Amniotic epithelial cell (primary cell): ENCODE measurements at places on chromosomes 16 and 17.

DNA sequence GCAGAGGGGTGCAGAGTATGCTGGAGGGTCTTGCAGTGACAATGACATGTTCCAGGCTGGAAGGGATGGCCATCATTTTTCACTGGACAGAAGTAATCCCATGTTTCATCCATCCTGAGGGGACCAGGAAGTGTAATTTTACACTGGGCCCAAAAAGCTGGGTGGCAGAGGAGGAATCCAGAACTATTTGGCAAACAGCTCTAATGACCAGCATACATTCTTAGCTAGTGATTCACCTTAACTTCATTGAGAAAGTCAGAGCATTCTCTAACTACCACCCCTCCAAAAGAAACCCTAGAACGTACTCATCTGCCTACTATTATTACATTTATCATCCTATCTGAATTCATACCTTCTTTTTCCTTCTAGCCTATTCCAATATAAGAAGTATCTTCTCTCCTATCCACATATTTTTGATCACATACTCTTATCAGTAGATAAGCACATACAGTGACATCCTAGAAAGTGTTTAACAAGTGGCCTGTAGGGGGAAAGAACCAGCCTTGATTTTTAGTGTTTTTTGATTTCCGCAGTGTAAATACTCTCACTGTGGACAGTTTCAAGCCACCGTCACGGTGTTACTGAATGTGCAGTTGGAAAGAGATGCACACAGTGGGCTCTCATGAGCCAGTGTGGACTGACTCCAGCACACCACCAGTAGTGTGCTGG is 118.1 kb downstream of the FTO start:
- peak; percentile 82 for DNase-seq

DNA sequence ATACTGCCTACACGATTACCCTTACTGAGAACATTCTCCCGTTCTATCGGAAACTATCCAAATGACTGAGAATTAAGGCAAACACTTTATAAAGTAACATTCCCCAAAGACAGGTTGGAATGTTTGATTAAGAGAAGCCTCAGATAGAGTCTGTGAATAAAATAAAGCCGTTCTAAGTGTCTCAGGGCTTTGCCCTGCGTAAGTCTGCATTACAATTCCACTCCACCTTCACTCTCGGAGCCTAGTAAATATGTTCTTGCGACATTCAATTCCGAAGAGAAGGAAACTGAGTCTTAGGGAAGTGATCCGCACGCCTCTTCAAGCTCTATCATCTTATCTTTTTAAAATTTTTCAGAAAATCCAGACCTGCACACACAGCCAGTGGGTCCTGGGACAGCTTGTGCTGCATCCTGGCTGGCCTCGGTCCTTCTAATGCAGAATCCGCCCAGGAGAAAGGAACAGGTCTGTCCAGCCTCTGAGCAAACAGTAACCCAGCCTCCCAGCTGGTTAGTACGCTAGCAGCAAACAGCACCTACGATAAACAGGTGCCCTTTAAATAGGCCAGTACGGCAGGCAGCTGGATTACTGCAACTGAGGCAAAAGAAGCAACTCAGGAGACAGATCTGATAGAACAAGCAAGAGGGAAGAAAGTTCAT is 254.1 kb upstream of the IRX3 start:
- DNase-seq = no peak

GRCh38 chr16:16909126-16909525 is 530.2 kb downstream of the NPIPA7 start:
- DNase-seq = no peak

GRCh38 chr16:51051671-51052070 is 99.4 kb downstream of the SALL1 start:
- no peak for DNase-seq

DNA sequence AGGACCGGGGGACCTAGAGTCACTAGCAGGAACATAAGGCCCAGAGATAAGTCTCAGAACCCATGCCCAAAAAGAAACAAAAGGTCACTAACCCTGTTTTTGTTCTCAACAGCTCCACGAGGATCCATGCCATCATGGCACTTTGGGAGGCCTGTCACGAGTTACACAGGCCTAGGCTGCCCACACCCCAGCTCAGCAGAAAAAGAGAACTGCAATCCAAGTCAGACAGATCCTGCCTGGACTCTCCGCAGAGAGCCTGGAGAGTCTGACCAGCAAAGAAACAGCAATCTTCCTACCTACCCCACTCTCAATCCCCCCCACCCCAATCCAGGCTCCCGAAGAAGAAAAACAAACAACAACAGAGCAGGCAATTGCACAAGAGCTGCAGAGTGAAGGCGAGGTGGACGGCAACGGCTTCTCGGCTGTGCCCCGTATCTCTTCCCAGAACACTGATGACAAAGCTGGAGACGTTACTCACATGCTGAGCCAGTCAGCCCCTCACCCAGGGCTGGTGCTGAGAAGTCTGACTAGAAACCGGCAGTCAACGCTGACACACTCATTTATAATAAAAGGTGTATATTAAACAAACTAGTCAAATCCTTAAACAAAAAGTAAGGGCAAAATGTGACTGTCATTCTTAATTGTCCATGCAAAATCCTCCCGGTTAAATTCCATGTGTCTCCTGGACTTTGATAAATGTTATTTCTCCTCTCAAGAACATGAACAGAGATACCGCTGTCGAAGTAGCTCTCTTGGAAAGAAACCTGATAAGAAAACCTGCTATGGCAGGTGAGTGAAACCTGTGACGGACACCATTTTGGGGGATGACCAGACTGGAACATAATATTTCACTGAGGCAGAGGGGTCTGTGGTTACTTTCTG is 89.3 kb downstream of the SMG6 start:
- DNase-seq = peak; percentile 95

DNA sequence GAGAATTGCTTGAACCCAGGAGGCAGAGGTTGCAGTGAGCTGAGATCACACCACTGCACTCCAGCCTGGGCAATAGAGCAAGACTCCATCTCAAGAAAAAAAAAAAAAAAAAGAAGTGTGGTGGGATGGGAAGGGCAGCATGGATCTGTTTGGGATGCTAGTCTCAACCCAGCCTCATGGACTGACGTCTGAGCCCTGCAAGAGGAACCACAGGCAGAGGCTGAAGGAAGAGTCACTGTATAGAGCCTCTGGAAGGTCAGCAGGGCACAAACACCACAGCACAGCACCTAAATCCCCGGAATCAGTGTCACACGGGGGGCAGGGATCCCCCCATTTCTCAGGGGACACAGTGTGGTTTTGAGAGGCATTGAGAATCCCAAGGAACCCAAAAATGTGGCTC is 10.9 kb upstream of the CXCL16 start:
- no peak for DNase-seq

DNA sequence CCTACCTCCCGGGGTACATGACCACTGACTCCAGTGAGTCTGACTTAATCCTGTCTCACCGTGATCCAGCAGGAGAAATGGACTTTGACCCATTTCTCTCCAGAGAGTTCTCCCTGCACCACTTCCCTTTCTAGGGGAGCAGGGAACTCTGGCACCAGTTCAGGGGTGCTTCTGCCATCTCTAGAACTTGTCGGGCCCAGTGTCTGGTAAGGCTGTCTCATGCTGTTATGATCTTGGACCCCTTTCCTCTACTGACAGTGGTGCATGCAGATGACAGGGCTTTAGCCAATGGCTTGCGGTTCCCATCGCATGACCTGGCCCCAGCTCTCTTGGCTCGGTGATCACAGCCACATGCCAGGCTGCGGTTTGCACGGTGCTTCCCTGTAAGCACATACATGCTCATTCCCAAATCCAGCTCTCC is 62.0 kb downstream of the SLC39A11 start:
- peak; percentile 30 for DNase-seq

DNA sequence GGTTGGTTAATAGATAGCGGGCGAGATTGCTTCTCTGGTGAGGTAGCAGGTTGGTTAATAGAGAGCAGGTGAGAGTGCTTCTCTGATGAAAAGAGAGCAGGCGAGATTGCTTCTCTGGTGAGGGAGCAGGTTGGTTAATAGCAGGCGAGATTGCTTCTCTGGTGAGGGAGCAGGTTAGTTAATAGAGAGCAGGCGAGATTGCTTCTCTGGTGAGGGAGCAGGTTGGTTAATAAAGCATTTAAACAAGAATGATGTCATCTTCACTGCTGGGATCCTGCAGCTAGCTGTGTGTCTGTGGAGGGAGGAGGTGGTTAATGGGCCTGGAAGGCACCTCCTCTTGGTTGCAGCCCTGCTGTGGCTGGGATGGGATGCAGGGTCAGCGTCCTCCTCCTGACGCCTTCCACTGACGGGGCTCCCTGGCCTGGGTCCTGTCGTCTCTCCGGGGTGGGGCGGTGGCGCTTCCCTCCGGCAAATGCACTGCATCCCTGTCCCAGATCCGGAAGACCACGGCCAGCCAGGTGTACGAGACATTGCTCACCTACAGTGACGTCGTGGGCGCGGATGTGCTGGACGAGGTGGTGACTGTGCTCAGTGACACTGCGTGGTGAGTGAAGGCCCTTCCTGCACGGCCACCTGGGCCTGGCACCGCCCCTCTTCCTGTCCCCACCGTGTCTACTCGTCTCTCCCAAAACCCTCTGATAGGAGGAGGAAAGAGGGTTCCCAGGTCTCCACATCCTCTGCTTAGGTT is 99.2 kb upstream of the ZNF750 start:
- no peak for DNase-seq

DNA sequence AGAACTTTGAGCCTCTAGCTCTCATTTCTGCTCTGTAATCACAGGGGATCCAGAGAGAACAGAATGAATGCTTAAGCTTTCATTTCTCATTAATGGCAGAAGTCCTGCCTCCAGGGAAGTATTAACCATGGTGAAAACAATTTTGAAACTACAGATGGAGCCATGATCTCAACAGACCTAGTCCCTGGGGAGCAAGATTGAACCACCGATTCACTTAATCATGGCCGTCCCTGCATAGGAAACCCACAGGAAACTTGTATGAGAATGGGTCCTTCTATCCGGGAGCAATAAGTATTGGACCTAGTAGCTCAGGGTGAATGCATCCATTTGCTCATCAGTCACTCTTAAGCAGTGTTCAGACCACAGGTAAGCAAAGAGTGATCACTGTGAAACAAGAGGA is 40.2 kb upstream of the CLEC18A start:
- no peak for DNase-seq

DNA sequence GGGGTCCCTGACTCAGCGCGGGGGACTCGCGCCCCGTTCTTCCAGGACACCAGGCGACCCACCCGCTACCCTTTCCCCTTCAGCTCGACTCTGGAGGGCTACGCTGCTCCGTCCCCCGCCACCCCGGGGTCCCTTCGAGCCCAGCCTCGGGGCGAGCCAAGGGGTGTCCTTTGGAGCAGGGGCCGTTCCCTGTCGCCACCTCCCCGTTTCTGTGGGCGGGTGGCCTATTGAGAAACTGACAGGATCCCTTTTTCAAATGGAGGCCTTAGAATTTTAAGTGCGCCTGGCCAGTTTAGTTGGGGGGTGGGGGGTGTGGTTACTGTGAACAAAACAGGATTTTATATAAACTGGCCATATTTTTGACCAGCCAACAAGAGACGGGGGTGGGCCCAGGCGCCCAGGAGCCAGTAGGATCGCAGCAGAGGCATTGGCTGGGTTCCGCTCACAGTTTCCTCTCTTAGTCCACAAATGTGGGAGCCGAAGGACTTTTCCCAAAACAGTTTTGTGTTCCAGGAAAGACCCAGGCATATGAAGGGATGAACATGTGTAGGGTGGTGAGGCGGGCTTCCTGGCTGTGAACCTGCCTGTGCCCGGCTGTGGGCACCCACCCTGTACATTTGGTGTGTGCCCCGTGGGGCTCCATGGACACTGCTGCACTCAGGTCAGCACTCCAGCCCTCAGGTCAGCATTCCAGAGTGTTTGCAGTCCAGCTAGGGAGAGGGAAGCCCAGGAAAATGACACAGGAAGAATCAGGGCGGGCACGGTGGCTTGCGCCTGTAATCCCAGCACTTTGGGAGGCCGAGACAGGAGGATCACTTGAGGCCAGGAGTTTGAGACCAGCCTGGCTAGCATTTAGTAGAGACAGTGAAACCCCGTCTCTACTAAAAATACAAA is 722 bp upstream of the TIMP2 start:
- peak; percentile 67 for DNase-seq

GRCh38 chr16:4624827-4625559 is 367 bp downstream of the MGRN1 start:
- peak; percentile 60 for DNase-seq
